ENCODE measurements at places on chromosomes 3 and 15. TPM values are rescaled to one million over a fixed set of nuclear protein-coding genes. Genes with fewer than 3 reads are reported as not detected.

SLC2A2 gene
- not detected for total RNA-seq

ARHGAP11A gene
- 101 TPM for total RNA-seq

CLDN18 gene
- not detected for total RNA-seq

SI gene
- total RNA-seq = not detected

ENTPD3 gene
- not detected for total RNA-seq

RTP2 gene
- not detected for total RNA-seq

TNFAIP8L3 gene
- 0.17 TPM for total RNA-seq

SPTBN5 gene
- total RNA-seq = 2.3 TPM

SAXO2 gene
- not detected for total RNA-seq

AGBL1 gene
- not detected for total RNA-seq

CLEC3B gene
- 0.33 TPM for total RNA-seq

PARP15 gene
- 71.0 TPM for total RNA-seq

C2CD4B gene
- not detected for total RNA-seq

ROPN1 gene
- total RNA-seq = not detected

STRIT1 gene
- not detected for total RNA-seq

ZNF662 gene
- 0.71 TPM for total RNA-seq

PP2D1 gene
- not detected for total RNA-seq

C3orf22 gene
- not detected for total RNA-seq

RLBP1 gene
- total RNA-seq = not detected

STXBP5L gene
- total RNA-seq = not detected

C3orf49 gene
- not detected for total RNA-seq

SERINC4 gene
- not detected for total RNA-seq

CCR9 gene
- not detected for total RNA-seq

CYP1A2 gene
- not detected for total RNA-seq

UPK1B gene
- total RNA-seq = not detected

FAM162A gene
- 60.4 TPM for total RNA-seq

AP2M1 gene
- 214 TPM for total RNA-seq

SLC22A13 gene
- total RNA-seq = 0.67 TPM

CTXN2 gene
- total RNA-seq = not detected

ARGFX gene
- not detected for total RNA-seq

HGD gene
- 0.67 TPM for total RNA-seq

MUSTN1 gene
- total RNA-seq = 2.5 TPM

MST1R gene
- total RNA-seq = 3.0 TPM

CCNB2 gene
- 67.3 TPM for total RNA-seq
